ENCODE measurements at places on chromosomes 16 and 17. TPM values are rescaled to one million over a fixed set of nuclear protein-coding genes. Genes with fewer than 3 reads are reported as not detected.

Gene BAIAP3
- total RNA-seq = 0.32 TPM

Gene GPR142
- total RNA-seq = not detected

Gene RAP1GAP2
- 0.65 TPM for total RNA-seq

Gene TBC1D3E
- not detected for total RNA-seq

Gene TEKT1
- total RNA-seq = not detected

Gene TENT4B
- 14.4 TPM for total RNA-seq

Gene ANKRD40CL
- not detected for total RNA-seq

Gene CD79B
- 2.0 TPM for total RNA-seq

Gene SP2
- total RNA-seq = 0.30 TPM

Gene CDRT15
- total RNA-seq = not detected

Gene CMTM2
- not detected for total RNA-seq

Gene AANAT
- not detected for total RNA-seq

Gene CYBA
- 27.1 TPM for total RNA-seq

Gene RFWD3
- total RNA-seq = 18.8 TPM

Gene TSR1
- 73.4 TPM for total RNA-seq

Gene LRRC37A
- 1.1 TPM for total RNA-seq

Gene FBF1
- 11.6 TPM for total RNA-seq

Gene TAF15
- 64.1 TPM for total RNA-seq

Gene P3H4
- 100 TPM for total RNA-seq

Gene TMC7
- 2.6 TPM for total RNA-seq

Gene KRTAP9-2
- not detected for total RNA-seq

Gene FMNL1
- total RNA-seq = 0.32 TPM

Gene WDR81
- total RNA-seq = 10.7 TPM

Gene C16orf89
- total RNA-seq = not detected

Gene SDR42E1
- total RNA-seq = 0.46 TPM

Gene RPL23
- 903 TPM for total RNA-seq

Gene UMOD
- total RNA-seq = not detected

Gene SHISA9
- total RNA-seq = not detected

Gene CTRB1
- not detected for total RNA-seq

Gene DBF4B
- 7.3 TPM for total RNA-seq

Gene ADGRG1
- 12.3 TPM for total RNA-seq

Gene EDC4
- total RNA-seq = 50.3 TPM

Gene PIMREG
- total RNA-seq = 26.0 TPM

Gene CTF1
- total RNA-seq = under 0.01 TPM

Gene P2RX5
- 0.32 TPM for total RNA-seq

Gene CFAP20
- 67.0 TPM for total RNA-seq

Gene FLCN
- total RNA-seq = 25.3 TPM

Gene MBTPS1
- total RNA-seq = 107 TPM

Gene SOST
- total RNA-seq = not detected

Gene GSDMA
- not detected for total RNA-seq

Gene CHST4
- total RNA-seq = not detected

Gene C17orf75
- total RNA-seq = 16.6 TPM

Gene MTMR4
- total RNA-seq = 38.8 TPM

Gene TPSG1
- total RNA-seq = not detected

Gene CHRNE
- 0.97 TPM for total RNA-seq

Gene KRT40
- not detected for total RNA-seq

Gene KCNG4
- not detected for total RNA-seq

Gene HEATR9
- not detected for total RNA-seq

Gene KRT33A
- not detected for total RNA-seq

Gene EFCAB5
- total RNA-seq = 0.15 TPM

Gene TPSD1
- not detected for total RNA-seq

Gene ARL4D
- total RNA-seq = 5.8 TPM

Gene MILR1
- 2.9 TPM for total RNA-seq
